ENCODE measurements at places on chromosomes 16 and 17. TPM values are rescaled to one million over a fixed set of nuclear protein-coding genes. Genes with fewer than 3 reads are reported as not detected.

The IKZF3 gene
- 2.6 TPM for total RNA-seq

The TRIM72 gene
- total RNA-seq, result 0.40 TPM

The CHMP6 gene
- 26.8 TPM for total RNA-seq

The CD300H gene
- total RNA-seq, result not detected

The VMO1 gene
- 5.4 TPM for total RNA-seq

The TEDC2 gene
- total RNA-seq, result 0.58 TPM

The SULT1A1 gene
- total RNA-seq, result 40.0 TPM

The RHBDL1 gene
- 1.6 TPM for total RNA-seq

The KRTAP4-9 gene
- total RNA-seq, result not detected

The RNF213 gene
- 178 TPM for total RNA-seq

The OMG gene
- total RNA-seq, result 0.94 TPM

The SLC22A31 gene
- 0.98 TPM for total RNA-seq

The CDH1 gene
- 55.7 TPM for total RNA-seq

The CACNA1G gene
- total RNA-seq, result 0.36 TPM

The HAP1 gene
- 0.09 TPM for total RNA-seq

The PPP1R27 gene
- not detected for total RNA-seq

The DLX3 gene
- total RNA-seq, result 0.22 TPM

The MRPL58 gene
- 20.1 TPM for total RNA-seq

The KRTAP9-3 gene
- total RNA-seq, result not detected

The CLCN7 gene
- total RNA-seq, result 67.0 TPM

The KRT20 gene
- not detected for total RNA-seq

The RAB37 gene
- 3.6 TPM for total RNA-seq

Measured in sciatic nerve (tissue), 2 donors.